ENCODE measurements at places on chromosomes 7 and 10. TPM values are rescaled to one million over a fixed set of nuclear protein-coding genes. Genes with fewer than 3 reads are reported as not detected.
A peak's percentile ranks its signal among the peaks of the same experiment; 100 is the strongest.

GRCh38 chr10:126919426-126919825 lies 14.2 kb downstream of the DOCK1 start:
- no peak for DNase-seq

DNA sequence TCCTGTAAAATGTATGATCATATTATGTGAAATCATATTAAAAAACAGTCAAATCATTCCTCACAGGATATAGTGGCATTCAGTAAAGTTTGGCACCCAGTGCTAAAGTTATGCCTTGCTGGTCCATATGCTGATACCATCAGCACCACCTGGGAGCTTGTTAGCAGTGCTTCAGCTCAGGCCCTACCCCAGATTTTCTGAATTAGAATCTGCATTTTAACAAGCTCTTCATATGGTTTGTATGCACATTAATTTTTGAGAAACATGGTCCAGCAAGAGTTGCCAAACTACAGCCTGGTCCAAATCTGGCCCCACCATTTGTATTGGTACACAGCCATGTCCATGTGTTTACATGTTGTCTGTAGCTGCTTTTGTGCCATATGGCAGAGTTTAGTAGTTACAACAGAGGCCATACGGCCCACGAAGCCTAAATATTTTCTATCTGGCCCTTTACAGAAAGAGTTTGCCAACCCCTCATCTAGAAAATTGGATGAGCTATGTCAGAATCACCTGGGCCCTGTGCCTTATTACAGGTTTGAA lies 30.1 kb downstream of the RAB18 start:
- no peak for DNase-seq

GRCh38 chr7:83355143-83355542 lies 192.5 kb upstream of the PCLO start:
- no peak for DNase-seq

DNA sequence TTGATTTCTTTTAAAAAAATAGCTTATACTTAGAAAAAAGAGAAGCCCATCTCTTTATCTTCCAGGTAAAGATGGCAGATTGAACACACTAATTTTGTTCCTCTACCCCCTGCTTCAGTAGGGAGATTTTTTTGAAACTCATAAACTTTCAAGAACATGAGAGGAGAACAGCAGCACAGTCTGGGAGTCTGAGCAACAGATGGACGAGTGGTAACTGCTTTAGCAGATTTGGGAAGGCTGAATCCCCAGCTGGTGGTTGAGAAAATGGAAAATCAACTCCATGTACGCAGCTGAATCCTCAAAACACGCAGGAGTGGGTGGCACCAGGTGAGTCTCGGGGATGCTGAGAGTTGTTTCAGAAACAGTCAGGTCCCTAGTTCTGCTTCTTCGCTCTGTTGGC lies 114.6 kb upstream of the CTBP2 start:
- no peak for DNase-seq

DNA sequence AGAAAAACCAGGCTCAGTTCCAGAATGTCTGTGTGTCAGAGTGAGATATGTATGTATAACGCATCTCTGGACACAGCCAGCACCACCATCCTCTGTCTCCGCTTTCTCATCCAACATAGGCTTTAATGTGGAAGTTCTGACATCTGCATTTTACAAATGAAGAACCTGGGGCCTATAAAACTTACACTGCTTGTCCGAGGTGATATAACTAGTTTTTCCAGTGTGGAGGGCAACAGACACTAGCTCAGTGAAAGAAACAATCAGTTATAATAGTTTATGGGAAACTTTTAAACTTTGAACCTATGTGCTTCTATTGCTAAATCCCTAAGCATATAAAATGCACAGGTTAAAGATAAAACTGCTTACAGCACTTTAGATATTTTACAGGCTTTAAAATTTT lies 208.7 kb downstream of the CRPPA start:
- DNase-seq, result no peak

DNA sequence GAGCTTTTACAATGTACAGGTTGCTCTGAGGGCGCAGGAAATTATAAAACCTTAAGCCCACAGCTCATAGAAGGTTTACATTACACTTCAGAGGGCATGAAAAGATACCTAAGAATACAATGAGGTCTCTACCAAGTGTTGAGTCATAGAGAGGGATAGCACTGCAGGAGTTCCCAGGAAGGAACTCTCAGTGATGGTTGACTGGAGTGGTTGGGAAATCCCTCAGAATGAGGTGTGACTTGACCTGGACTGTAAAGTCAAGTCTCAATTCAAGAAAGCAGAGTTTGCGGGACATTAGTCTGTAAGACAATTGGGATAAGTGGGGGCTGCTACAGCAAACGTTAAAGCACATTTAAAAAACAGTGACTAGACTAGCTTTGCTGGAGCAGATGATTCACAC lies 21.9 kb downstream of the TNKS2 start:
- peak; percentile 5 for DNase-seq

- DNase-seq, result no peak
These were observed 39.5 kb downstream of the TSPAN14 start for GRCh38 chr10:80493522-80494051.

GRCh38 chr7:138603549-138604318 lies 97.4 kb downstream of the SVOPL start:
- no peak for DNase-seq

- no peak for DNase-seq
These were observed 36.5 kb downstream of the CAMK2B start for GRCh38 chr7:44288811-44289340.

GRCh38 chr10:21535494-21535965 lies 1.5 kb downstream of the MLLT10 start:
- DNase-seq, result peak; percentile 26

- DNase-seq, result peak; percentile 2
These were observed 1.9 kb downstream of the BUB3 start for GRCh38 chr10:123156078-123156477.

DNA sequence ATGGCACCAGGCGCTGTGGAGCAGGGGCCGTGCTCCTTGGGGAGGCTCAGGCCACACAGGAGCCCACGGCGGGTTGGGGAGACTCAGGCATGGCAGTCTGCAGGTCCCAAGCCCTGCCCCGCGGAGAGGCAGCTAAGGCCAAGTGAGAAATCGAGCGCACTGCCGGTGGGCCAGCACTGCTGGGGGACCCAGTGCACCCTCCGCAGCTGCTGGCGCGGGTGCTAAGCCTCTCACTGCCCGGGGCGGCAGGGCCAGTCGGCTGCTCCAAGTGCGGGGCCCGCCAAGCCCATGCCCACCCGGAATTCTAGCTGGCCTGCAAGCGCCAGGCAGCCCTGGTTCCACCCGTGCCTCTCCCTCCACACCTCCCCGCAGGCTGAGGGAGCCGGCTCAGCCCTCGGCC lies 57.1 kb downstream of the COL28A1 start:
- no peak for DNase-seq

DNA sequence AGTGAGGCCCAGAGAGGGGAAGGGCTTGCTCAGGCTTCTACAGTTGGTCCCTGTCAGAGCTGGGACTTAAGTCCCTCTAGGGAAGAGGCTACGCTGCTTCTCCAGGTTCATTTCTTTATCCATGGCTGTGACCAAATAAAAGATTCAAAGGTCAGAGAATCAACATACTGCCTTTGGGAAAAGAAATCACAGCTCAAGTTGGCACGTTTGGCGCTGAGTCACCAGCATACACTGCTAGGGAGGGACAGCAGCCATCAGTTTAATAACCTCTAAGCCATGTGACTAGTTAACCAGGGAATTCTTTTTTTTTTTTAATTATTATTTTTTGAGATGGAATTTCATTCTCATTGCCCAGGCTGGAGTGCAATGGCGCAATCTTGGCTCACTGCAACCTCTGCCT lies 28.4 kb upstream of the CRHR2 start:
- DNase-seq, result no peak

DNA sequence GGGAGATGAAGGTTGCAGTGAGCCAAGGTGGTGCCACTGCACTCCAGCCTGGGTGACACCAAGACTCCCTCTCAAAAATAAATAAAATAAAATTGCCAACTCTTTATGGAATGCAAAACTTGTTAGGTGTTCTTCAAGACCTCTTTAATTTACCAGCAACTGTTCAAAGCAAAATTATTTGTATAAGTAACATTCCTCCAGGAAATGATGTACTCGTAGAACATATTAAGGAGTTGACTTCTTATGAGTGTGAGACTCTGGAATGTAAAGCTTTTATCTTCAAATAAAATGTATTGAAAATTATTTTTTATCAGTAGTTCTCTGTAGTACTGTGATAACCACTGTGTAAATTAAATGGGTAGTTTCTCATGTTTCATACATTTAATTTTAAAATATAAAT lies 94.4 kb downstream of the CYP51A1 start:
- no peak for DNase-seq

DNA sequence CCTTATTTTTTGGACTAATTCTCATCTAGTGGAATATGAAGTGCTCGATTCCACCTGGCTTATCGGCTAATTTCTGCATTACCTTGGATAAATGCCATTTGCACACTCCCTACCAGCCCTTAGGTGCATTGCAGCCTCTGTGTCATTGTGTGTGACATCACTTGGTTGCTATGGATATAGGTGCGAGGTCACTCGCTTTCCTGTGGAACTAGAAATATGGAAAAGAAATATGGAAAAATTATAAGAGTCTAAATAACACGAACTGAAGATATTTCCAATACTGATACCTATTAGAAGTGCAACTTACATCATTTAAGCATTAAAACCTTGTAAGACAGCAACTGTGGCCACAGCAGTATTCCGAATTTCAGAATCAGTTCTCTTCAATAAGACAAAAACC lies 2.0 kb downstream of the YWHAG start:
- DNase-seq, result peak; percentile 62

DNA sequence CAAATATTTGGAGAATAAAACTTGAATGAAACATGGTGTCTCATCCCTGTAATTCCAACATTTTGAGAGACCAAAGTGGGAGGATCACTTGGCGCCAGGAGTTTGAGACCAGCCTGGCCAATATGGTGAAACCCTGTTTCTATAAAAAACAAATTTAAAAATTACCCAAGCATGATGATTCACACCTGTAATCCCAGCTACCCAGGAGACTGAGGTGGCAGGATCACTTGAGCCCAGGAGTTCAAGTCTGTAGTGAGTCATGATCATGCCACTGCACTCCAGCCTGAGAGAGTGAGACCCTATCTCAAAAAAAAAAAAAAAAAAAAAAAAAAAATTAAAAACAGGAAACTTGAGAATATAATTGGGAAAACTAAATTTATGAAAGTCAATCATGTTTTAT lies 481.1 kb downstream of the SEMA3D start:
- peak; percentile 22 for DNase-seq

DNA sequence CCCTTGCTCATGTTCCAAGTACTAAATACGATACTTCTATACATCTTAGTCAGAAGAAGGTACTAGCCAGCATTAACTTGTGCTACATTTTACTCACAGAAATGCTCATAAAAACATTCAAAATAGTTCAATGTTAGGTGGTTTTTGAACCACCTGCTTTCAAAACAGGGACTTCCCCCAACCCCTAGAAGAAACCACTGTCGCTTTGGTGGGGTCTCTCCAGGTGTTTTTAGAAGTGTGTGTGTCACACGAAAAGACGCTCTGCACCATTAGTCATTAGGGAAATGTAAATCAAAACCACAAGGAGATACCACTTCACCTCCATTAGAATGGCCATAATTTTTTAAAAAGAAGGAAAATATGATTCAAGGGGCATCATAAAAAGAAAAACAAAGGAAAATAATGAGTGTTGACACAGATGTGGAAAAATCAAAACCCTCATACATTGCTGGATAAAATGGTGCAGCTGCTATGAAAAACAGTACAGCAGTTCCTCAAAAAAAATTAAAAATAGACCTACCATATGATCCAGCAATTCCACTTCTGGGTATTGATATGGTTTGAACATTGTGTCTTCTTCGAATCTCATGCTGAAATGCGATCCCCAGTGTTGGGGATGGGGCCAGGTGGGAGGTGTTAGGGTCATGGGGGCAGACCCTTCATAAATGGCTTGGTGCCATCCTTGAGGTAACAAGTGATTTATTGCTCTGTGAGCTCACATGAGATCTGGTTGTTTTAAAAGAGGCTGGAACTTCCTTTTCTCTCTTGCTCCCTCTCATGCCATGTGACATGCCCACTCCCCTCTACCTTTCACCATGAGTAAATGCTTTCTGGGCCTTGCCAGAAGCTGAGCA lies 74.2 kb downstream of the MALSU1 start:
- DNase-seq, result peak; percentile 76

DNA sequence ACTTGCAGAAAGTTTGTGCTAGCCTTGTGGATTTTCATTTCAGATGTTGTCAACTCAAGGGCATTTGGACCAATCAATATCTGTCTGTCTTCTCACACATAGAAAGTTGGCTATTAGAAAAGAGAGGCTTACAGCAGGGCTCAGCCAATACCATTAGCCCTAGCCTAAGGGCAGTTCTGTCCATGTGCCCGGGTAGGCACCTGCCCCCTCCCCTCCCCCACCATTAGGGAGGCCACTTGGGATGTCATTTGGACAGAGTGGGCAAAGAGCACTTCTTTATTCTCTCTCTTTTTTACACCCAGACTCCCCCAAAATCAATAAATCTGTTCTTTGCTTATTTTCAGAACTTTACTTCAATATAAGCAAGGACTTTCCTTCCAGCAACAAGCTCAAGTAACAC lies 188.5 kb upstream of the MKI67 start:
- no peak for DNase-seq

DNA sequence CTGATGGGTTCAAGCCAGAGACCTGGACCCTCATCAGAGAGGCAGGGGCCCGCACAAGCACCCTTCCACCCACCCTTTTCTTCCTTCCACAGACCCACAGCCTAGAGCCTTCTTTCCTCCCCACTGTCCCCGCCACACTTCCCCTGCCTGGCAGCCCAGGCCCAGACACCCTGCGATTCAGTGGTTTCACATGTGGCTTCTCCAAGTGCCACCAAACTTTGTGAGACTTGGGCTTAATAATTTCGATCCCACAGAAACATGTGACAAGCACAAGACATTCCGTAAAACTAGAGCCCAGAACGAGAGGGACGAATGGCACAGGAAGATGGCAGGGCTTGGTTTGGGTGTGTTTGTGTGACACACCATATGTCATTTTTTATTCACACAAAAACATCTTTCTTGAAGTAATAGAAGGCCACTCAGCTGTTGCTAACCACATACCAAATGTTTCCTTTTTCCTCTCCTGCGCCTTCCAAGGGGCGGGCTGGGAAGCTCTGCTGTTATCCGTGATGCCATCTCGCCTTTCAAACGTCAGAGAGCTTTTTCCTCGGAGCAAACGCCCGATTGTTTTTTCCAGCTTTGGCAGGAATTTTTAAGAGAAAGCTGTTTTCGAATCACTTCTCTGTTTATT lies 162.9 kb downstream of the GRK5 start:
- no peak for DNase-seq

- no peak for DNase-seq
These were observed 43.4 kb upstream of the PPIF start for GRCh38 chr10:79303631-79304478.

ARMC3 gene
- total RNA-seq, result 0.31 TPM

CALHM1 gene
- total RNA-seq, result not detected

CRYGN gene
- total RNA-seq, result 1.2 TPM

AHR gene
- not detected for total RNA-seq

GNGT1 gene
- total RNA-seq, result 0.24 TPM

COL1A2 gene
- 144 TPM for total RNA-seq

PDLIM1 gene
- total RNA-seq, result 20.9 TPM

ELMO1 gene
- 24.0 TPM for total RNA-seq

H2BK1 gene
- total RNA-seq, result not detected

RASA4 gene
- 15.8 TPM for total RNA-seq

PDE6C gene
- not detected for total RNA-seq

HOGA1 gene
- total RNA-seq, result 6.3 TPM

TMEM209 gene
- 14.9 TPM for total RNA-seq

PLXNA4 gene
- total RNA-seq, result 0.36 TPM

LIPA gene
- total RNA-seq, result 92.1 TPM
